ENCODE measurements at places on chromosomes 16 and 17.

GRCh38 chr16:50614955-50615724 is 66.0 kb downstream of the SNX20 start:
- no peak for DNase-seq

- DNase-seq: no peak
Observed at GRCh38 chr16:14496047-14496770, 133.9 kb downstream of the PARN start.

GRCh38 chr17:38727736-38728135 is 2.4 kb upstream of the CISD3 start:
- DNase-seq: no peak

- DNase-seq: no peak
Observed at GRCh38 chr17:78790552-78790951, 8.5 kb upstream of the CYTH1 start.

- DNase-seq: no peak
Observed at GRCh38 chr17:56262803-56263202, 109.5 kb downstream of the ANKFN1 start.

DNA sequence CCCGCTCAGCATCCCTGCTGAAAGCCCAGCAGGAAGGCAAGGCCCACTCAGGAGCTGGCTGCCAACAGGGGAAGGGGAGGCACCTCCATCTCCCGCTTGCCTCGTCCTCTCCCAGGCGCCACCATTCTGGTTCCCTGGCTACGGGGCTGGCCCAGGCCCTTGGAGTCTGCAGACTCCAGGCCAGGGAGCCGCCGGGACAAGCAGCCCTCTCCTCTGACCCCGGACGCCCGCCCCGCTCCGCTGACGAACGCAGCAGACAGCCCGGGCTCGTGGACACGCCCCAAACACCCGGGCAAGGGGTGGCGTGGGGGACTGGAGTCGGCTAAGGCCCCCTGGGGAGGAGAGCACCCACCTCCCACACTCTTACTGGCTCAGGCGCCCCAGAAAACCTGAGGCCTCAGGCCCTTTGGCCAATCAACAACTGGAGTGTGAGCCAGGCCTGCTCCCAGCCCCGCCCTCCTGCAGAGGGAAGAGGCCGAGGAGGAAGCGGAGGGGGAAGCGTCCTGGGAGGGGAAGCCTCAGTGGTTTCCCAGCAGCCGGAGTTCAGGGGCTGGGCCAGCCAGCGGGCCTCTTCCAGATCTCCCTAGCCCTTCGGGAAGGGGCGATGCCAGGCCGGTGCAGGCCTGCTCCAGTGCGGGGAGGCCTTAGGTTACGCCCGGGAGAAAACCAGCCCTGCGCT is 4.2 kb downstream of the MNT start:
- DNase-seq: peak; percentile 85

GRCh38 chr16:9447195-9447551 is 355.7 kb downstream of the HAPSTR1 start:
- no peak for DNase-seq

GRCh38 chr16:89706518-89707260 is 5.2 kb upstream of the SPATA2L start:
- no peak for DNase-seq

Measured in substantia nigra (tissue), 51 donors.